Karpas-422 (cell line): ENCODE measurements at places on chromosomes 5 and 9. TPM values are rescaled to one million over a fixed set of nuclear protein-coding genes. Genes with fewer than 3 reads are reported as not detected.

GRCh38 chr9:131589993-131590392 lies 44.7 kb downstream of the PRRT1B start:
- no peak for DNase-seq

DNA sequence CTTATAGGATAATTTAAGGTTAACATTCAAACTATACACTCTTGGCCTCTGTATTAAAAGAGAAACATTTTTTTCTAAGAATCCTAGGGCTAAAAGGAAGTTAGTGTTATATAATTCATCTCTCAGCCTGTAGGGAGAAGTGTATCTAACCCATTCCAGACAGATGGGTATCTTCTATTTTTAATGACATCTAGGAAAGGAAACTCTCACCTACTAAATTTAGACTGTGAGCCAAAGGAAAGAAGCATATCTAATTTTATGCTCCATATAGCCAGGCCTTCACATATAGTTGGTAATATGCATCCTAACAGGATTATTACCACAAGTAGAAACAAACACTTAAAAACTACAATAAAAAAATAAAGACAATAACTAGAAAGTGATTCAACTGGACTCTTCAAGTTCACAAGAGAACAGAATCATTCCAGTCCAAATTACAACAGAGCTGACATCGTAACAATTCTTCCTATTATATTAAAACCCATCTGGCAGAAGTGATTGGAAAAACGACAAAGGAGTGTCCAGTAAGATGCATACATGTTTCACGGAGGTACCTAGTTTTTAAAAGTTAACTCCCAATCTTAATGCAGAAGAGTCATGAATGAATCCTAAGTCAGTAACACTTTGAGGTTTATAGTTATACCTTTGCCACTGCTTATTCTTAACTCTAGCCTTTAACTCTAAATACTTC lies 39.4 kb downstream of the SCAI start:
- no peak for DNase-seq

GRCh38 chr5:62421414-62421813 lies 8.9 kb downstream of the IPO11 start:
- no peak for DNase-seq

DNA sequence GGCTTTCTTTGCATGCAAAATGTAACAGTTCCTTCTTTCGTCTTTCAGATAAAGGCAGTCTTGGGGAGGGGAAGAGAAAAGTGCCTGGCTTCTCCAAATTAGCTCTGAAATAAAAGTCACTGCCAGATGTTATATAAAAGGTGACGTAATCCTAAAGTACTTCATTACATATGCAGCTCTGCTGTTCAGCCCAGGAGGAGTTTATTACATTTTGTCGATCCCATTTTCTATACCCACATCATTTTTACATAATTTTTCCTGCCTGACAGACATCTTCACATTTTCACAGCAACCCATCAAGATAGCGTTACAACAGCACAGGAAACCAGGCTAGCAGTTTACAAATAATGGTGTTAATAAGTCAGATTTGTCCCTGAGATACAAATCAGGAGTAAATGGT lies 86.7 kb upstream of the SLC30A5 start:
- no peak for DNase-seq

DNA sequence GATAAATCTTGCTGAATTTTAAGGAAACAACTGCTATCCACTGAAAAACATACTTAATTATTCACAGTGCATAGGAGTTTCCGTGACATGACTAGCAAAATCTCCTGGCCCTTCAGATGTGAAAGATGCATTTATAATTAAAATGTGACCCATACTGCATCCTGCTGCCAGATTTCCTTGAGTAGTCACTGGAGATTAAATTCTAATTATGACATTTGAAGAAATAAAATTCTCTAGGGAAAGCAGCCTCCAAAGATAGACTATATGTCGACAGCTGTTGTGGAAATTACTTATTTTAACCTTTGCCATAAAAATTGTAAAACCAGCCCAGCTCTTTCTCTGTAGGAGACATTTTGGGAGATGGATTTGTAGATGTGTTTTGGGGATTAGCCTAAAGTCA lies 193.6 kb upstream of the SMC2 start:
- no peak for DNase-seq

DNA sequence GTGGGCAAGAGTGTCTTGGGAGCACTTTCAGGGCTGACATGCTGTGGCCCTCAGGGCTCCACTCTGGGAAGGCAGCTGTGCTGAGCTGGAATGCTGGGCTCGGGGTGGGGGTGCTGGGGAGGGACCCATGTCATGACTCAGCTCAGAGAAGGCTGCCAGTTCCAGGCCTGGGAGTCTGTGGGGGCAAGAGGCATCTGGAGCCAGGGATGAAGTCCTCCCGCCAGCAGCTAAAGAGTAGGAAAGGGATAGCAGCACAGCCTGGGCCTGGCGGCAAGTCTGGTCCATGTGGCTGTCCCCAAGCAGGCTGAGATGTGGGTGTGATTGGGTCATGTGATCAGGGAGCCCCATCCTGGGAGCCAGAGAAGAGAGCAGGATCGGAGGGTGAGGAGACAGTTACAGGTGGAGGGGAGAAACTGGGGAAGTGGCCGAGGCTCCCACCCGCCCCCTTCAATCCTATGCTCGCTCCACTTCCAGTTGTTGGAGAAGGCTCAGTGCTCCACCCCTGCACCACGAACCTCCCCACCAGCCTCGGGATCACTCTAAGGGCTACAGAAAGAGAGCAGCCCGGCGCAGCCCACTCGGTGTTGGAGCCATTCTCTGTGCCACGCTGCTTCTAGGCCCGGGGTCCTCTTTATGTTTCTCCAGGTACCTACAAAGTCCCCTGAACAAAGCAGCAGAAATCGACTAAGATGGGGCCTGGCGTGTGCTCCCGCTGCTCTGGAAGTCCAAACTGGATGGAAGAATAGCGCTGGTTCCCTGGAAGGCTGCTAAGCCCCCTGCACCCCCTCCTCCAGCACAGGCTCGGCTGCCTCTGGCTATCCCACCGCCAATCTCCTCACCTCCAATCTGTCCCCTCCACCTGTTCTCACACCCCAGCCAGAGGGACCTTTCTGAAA lies 12.0 kb downstream of the PDGFRB start:
- DNase-seq: no peak

- no peak for DNase-seq
Observed at GRCh38 chr9:33288828-33289483, 1.4 kb upstream of the NFX1 start.

GRCh38 chr9:133679056-133679455 lies 42.9 kb downstream of the DBH start:
- no peak for DNase-seq

DNA sequence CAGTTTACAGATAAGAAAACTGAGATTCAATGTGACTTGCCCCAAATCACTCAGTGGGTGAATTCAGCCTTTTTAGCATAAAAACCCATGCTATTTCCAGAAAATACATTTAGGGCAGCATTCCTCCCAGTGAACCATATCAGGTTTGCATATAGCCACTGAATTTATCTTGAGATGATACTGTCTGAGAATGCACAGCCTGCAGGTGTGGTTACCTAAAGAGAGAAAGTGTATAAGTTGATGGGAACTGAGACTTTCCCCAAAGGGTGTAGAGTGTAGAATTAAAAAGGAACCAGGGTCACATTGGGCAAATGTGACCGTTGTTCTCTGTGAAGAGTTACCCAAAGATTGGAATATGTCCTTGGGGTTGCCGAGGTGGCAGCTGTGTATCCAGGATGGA lies 100.0 kb upstream of the PIK3R1 start:
- no peak for DNase-seq

DNA sequence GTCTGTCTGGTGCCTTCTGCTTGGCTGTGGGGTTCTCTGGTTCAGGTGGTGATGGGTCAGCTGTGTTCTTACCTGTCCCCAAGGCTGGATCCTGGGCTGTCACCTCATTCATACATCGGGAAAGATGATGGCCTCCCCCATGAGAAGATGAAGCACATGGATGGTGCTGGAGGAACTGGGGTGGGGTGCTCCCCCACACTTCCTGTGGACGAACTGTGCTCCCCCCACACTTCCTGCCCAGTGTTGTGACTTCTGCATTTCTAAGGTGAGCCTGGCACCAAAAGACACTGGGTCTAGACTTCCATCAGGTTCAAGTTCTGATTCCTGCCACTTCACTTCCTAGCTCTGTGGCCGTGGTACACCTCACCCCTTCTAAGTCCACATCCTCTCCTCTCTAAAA lies 4.3 kb upstream of the SURF6 start:
- DNase-seq: no peak

DNA sequence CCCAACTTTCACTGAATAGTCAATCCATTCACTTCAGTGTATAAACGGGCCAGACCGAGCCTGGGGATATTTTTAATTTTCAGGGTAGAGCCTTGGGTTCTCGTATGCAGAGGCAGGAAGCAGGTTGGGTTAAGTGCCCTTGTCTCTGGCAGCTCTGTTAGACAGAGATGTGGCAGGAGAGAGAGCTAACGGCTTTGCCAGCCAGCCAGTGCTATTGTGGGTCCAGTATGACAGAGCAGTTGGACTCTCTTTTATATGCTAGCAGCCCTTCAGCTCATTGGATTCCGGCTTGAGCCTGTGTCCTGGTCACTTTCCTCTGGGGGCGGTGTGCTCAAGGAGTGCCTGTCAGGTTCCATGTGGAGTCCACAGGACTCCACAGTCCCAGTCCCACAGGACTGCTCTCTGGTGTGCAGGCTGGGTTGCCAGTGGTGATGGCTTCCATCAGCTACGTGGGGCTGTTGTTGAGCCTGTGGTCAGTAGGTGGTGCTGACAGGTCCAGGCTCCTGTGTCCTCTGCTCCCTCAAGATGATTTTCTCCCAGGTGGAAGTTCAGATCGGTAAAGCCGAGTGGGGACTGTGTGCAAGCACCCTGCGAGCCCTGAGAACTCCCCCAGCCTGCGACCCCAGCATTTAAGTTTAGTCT lies 14.3 kb downstream of the CLTA start:
- no peak for DNase-seq

GRCh38 chr9:2229109-2229721 lies 214.1 kb downstream of the SMARCA2 start:
- peak; percentile 61 for DNase-seq

GRCh38 chr5:54211912-54212311 lies 98.5 kb downstream of the ARL15 start:
- DNase-seq: no peak

DNA sequence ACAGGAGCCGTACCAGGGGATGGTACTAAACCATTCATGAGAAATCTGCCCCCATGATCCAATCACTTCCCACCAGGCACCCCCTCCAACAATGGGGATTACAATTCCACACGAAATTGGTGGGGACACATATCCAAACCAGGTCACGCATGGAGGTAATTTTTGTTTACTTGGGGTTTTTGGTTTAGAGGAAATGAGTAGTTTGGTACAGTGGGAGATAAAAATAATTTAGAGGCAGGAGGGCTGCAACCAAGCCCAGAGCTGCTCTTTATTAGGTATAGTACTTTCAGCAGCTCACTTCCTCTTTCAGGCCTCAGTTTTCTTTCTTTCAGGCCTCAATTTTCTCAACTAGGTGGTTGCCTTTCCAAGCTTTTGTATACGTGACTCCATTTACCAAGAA lies 23.2 kb downstream of the PRUNE2 start:
- DNase-seq: no peak

- DNase-seq: no peak
Observed at GRCh38 chr5:10306806-10307205, 896 bp downstream of the CMBL start.

DNA sequence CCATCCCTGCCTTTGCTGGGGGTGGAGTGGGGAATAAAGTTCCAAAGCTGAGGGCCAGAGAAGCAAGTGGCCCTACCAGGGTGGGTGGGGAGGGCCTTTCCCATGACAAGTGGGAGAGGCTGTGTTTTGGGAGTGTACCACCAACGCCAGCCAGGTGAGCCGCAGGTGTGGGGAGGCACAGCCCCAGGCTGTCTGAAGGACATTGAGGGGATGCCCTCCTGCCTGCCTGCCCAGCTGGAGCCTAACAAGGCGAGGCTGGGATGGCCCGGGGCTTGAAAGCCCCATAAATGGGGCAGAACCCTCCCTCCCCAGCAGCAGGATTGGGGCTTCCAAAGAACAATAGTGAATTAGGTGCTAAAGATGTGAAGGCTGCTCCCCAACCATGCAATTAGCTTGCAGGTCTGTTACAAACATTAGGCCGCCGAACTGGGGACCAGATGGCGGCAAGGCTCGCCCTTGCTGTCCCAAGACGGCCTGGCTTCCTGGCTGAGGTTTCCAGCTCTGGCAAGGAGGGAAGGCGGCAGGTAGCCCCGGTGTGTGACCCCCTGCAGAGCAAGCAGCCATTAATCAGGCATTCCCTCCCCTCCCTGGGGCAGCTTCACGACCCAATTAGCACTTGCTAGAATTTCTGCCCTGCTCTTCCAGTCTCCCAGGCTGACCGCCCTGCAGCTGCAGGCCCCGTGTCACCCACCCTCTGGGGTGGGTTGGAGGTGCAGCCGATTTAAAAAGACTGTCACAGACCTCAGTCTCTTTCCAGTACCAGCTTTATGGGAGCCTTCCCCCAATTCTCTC lies 42.9 kb downstream of the FGF18 start:
- no peak for DNase-seq

DNA sequence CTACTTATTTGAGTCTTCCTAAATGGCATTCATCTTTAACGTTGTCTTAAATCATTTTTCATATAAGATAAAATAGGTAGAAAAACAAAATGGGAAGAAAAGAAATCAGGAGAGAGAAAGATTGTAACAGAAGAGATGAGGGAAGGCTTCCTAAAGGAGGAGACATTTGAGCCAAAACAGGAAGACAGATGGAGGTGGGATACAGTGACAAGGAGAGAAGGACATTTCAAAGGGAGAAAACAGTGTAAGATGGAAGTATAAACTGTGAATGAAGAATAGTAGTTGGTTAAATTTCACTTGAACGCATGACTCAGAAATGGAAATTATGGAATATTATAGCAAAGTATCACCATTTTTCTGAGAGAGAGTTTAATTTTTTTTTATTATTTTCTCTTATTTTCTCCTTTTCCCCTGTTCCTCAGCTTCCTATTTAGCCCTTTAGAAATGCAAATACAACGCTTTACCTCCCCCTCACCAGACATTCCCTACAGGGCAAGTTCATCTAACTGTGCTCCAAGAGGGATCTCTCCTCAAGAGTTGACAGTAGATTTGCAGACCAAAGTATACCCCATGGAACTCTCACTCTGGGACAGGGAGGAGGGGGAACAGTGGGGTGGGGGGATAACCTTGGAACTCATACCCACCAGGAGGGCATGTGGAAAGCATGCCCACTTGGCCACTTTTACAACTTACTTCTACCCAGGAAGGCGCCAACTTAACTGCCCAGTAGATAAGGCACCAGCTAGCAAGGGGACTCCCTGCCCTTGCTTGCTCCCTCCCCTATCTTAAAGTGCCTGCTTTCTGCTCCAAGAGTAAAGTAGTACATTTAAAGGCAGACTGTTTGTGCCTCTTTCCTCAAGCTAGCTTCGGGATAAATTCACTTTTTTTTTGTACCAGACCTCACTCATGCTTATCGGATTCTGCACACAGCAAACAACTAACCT lies 304.7 kb upstream of the POU5F2 start:
- DNase-seq: no peak

The AFAP1L1 gene
- total RNA-seq: 1.6 TPM in 1 of 2 replicates, not detected in the other

The SOX30 gene
- total RNA-seq: not detected in 2 replicates

The ITGA1 gene
- total RNA-seq: not detected in 2 replicates

The PCDHB3 gene
- not detected in 2 replicates for total RNA-seq

The FAM78A gene
- 31.6 and 43.9 TPM in 2 replicates for total RNA-seq

The CNTFR gene
- not detected in 2 replicates for total RNA-seq

The SLC46A2 gene
- not detected in 2 replicates for total RNA-seq

The SLC34A1 gene
- total RNA-seq: not detected in 2 replicates
